ENCODE measurements at places on chromosomes 6 and 20.
A peak's percentile ranks its signal among the peaks of the same experiment; 100 is the strongest.

DNA sequence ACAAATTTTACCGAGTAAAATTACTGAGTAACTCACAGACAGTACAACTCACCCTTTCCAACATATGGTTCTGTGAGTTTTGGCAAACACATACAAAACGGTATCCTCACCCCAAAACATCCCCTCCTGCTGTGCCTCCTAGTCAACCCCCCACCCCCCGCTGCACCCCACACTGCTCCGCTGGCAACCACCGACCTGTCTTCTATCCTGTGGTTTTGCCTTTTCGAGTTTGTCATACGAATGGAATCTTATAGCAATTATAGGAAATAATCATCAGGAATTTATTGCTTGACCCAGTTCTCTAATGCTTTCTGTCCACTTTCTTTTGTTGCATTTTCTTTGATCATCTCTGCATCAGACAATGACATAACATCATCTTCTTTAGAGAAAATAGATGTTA is 312.3 kb downstream of the KIF16B start:
- DNase-seq = peak; percentile 70

DNA sequence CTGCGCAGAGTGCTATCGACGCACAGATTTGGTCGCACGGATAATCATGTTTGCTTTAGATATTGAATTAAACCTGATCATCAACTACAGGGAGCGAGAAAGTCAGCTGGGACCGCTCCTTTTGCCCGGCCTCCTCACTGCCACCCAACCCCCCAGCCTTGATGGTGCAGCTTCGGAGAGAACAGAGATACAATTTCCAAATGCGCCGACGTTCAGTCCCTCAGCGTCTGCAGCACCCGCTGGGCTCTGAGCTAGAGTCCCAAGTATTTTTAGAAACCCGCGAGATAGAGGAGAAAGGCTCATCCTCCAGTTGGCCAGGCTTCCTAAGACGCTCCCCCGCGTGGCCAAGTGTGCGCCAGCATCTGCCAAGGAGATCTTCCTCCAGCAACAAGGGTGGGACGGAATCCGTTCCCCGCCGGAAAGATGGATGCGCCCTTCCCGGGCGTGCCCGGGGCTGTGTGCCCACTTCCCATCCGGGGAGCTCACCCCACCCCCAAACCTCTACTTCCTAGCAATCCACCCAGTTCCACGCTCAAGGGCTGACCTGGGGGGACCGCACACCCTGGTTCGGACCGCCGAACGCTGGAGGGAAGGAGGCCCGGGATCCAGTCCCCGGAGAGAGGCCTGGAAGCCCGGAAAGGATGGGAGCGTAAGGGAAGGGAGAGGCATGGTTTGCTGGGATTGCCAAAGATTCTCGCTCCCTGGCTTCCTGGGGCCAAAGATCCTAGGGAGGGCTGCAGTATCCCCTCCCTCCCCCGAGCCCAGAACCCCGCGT is 4.1 kb downstream of the NKX2-2 start:
- peak; percentile 52 for DNase-seq

DNA sequence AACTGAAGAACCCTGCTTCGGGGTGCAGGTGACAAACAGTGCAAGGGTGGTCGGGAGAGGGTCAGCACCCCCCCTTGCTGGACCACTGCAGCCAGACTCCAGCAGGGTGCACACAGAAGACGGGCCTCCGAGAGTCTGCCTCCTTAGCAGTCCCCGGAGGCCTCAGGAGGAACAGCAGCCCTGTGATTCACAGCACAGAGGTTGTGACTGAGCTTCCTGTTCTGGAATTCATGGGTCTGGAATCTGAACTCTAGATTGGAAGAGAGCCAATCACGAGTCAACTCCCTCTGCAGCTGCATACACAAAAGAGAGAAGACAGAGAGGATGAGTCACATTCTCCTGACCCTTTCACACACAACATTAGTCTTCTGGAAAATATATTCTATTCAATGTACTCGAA is 249.0 kb upstream of the OPRM1 start:
- peak; percentile 92 for DNase-seq

GRCh38 chr6:113690281-113691259 is 166.6 kb upstream of the MARCKS start:
- DNase-seq = peak; percentile 88

DNA sequence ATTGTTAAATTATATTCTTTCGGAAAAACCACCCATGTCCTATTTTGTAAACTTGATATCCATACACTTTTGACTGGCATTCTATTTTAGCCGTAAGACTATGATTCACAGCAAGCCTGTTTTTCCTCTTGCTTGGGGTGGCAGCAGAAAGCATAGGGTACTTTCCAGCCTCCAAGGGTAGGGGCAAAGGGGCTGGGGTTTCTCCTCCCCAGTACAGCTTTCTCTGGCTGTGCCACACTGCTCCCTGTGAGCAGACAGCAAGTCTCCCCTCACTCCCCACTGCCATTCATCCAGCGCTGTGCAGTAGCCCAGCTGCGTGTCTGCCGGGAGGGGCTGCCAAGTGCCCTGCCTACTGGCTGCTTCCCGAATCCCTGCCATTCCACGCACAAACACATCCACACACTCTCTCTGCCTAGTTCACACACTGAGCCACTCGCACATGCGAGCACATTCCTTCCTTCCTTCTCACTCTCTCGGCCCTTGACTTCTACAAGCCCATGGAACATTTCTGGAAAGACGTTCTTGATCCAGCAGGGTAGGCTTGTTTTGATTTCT is 2.1 kb upstream of the ESR1 start:
- DNase-seq = no peak

DNA sequence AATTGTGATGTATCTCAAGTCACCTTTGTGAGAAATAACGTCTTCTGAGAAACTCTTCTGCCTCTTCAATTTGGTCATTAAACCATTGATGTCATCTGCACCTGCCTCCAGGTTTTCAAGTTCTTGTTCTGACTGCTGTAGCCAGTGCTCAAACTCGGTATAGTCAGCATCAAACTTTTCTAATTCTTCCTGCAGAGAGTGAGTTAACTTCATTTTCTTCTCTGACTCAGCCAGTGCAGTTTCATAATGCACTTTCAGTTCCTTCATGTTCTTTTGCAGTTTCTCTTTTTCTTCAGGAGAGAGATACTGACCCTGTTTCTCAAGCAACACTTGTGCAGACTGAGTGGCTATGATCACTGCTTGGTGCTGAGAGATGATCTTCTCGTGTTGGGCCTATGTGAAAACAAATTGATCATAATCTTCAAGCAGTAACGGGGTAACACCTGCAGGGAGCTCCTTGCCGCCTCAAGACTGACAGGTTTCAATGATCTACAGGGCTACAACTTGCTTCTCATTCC is 48.8 kb downstream of the DST start:
- no peak for DNase-seq

- DNase-seq = peak; percentile 62
Observed at GRCh38 chr6:30325150-30325872, 1.4 kb upstream of the TRIM39 start.

Measured in fibroblast of skin of back (primary cell).